Activated CD4-positive, alpha-beta memory T cell treated with anti-CD3 and anti-CD28 coated beads, Interleukin-2, amount 10 ng/mL, durations not matched to agents 7 days and 5 days (primary cell): ENCODE measurements at places on chromosomes 13 and 19. TPM values are rescaled to one million over a fixed set of nuclear protein-coding genes. Genes with fewer than 3 reads are reported as not detected.

The FFAR1 gene
- total RNA-seq: not detected

The ISYNA1 gene
- 16.7 TPM for total RNA-seq

The ZNF256 gene
- total RNA-seq: 5.8 TPM

The KHSRP gene
- 250 TPM for total RNA-seq

The KLK3 gene
- not detected for total RNA-seq

The CLDND2 gene
- 8.2 TPM for total RNA-seq

The FAM216B gene
- total RNA-seq: not detected
